ENCODE measurements at places on chromosomes 16 and 17. TPM values are rescaled to one million over a fixed set of nuclear protein-coding genes. Genes with fewer than 3 reads are reported as not detected.

The SLC38A8 gene
- not detected for total RNA-seq

DNA sequence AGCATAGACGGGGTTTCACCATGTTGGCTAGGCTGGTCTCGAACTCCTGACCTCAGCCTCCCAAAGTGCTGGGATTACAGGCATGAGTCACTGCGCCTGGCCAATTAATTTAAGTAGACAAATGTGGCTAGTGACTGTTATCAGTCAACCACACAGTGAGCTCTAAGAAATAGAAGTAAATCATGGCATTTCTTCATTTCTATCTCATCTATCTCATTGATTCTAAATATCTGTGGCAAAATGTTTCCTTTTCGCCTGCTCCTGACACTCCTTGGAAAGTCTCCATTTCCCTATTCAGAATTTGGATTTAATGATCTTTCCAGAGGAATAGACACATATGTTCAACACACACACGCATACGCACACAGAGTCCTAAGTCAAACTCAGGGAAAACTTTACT, 81.3 kb downstream of the HIC1 start:
- DNase-seq = no peak

GRCh38 chr17:77282524-77283515, 142.1 kb downstream of the SEC14L1 start:
- DNase-seq = no peak

The KRTAP9-8 gene
- total RNA-seq = not detected

The CCL14 gene
- 93.1 TPM for total RNA-seq

DNA sequence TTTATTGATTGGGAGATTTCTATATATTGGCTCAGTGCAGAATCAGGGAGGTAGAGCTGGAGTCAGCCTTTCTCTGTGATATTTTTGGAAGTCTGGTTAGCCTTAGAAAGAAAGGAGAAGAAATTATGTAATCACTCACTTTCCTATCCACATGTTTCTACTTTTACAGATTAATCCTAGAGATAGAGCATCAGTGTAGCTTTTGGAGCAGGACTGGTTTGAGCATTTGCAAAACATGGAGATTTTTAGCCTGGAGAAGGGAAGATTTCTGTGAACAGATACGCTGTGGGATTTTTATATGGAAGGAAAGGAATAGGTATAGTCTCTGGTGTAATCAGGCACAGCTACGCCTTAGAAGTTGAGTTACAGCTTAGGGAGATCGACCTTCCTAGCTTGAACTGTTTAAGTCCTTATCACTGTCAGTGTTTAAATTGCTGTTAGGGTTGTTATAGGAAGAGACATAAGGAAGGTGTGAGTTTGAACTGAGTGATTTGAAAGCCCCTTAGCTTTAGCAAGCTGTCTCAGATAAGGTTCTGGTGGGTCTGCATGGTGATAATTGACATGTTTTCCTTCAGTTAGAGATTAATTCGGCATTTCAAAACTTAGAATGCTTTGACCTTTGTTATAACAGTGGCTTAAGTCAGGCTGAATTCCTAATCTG, 20.5 kb downstream of the METTL9 start:
- no peak for DNase-seq

GRCh38 chr16:20410121-20410723, 888 bp downstream of the ACSM5 start:
- DNase-seq = no peak

DNA sequence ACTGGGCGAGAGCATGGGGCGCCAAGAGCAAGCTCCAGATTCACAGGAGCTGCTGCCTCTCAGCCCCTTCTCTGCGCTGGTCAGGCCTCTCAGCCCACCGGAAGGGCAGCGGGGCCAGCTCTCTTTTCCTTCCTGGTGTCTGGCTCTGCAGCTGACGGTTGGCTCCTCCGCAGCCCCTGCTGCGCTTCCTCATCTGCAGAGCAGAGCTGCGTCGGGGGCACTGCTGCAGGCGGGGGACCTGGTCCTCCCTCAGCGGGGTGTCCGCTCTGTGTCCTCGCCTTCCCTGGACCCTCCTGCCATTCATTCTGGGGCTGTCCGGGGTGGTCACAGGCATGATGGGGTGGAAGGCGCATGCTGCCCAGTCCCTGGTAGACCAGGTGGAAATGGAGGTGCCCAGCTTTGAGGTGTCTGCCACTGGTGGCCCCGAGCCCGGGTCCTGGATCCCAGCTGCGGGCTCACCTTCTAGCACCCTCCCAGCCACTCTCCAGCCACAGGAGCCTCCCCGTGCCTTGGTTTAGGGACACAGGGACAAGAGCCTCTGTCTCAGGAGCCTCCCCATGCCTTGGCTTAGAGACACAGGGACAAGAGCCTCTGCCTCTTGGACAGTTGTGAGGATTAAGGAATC, 84.8 kb downstream of the IRF8 start:
- no peak for DNase-seq

The SYNGR3 gene
- total RNA-seq = 8.3 TPM

- no peak for DNase-seq
Observed at GRCh38 chr17:42247734-42248133, 28.5 kb downstream of the STAT5B start.

DNA sequence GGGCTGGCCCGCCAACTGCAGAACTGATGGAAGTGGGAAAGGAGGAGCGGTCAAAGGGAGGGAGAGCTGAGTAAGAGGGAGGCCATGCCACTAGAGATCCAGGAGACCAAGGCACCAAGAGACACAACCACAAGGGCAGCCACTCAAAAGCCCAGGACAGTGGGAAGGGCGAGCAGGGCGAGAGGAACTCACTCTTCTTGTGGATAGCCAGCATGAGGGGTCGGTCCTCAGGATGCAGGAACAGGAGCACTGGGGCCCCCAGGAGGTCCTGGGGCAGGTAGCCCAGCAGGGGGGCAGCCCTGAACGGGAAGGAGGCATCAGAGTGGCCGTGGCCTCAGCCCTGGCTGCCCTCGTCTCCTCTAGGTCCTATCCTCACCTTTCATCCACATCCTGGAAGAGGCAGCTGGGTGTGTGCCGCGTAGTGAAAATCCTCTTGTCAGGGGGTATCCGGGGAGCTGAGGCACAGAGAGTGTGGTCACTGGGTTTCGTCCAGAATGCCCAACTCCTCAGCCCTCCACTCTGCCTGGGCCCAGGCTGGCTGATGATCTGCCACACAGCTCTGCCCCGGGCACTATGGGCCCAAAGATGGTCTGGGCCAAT, 4.3 kb downstream of the PER1 start:
- peak; percentile 87 for DNase-seq

GRCh38 chr16:11315510-11315909, 29.7 kb upstream of the RMI2 start:
- no peak for DNase-seq

The GPR179 gene
- not detected for total RNA-seq

DNA sequence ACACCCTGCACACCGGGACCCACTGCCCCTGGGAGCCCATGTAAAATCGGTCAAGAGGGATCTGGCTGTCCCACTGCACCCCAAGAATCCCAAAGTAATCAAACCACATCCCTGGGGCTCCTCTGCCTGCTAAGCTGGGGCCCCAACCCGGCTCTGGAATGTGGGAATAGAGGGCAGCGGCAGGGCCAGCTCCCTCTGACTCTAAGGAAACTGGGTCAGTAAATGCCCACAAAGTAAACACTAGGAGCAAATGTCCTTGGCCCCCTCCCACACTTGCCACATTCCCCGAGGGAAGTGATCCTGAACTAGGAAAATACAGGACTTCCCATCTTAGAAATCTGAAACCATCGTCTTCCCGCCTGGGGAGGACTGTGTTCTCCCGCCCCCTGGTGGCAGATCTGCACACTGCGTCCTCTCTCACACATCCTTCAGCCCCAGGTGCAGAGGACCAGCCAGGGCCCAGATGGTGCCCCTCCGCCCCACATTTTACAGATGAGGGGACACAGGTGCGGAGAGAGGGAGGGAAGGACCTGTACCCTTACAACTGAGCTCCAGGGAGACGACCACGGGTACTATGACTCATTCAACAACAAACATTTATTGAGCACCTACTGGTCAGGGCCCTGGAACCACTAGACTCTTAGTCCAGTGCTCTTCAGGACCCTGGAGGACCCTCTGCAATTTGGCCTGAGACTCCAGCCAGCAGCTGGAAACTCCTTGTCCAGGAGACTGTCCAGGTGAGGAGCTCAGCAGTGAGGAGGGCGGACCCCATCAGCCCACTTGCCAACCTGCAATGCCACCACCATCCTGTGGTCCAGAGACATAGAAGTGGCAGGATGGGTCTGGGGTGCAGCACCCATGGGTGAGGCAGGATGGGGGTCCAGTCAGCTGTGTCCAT, 10.1 kb downstream of the P3H4 start:
- DNase-seq = no peak

DNA sequence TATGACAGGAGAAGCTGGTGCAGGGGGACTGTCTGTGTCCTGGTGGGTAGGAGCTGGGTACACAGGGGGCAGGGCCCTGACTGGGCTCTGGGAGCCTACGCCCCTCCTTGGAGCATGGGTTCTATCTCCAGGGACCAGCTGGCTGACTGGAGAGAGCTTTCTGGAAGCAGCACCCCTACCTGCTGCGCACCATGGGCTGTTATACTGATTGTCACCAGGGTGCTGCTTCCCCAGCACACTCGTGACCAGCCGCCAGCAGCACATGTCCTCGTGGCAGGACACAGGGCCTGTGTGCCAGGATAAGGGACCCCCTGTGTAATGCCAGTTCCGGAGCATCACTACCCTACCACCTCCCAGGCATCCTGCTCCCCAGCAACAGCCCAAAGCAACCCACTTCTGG, 106.0 kb downstream of the AMFR start:
- DNase-seq = no peak

- DNase-seq = no peak
Observed at GRCh38 chr16:51290442-51291285, 139.6 kb upstream of the SALL1 start.

DNA sequence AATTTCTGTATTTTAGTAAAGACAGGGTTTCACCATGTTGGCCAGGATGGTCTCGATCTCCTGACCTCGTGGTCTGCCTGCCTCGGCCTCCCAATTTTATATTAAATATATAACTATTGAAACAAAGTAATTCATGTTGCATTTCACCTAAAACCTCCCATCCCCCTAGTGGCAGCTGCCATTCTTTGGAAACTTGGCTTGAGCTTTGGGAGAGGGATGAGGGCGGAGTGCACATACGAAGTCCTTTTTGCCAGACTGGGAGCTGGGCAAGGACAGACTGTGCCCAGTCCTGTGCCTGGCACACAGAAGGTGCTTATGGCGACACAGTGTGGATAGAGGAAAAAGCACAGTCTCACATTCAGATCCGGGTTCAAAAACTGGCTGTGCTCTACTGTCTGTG, 83.8 kb downstream of the NETO2 start:
- peak; percentile 34 for DNase-seq

The QRICH2 gene
- 10.8 TPM for total RNA-seq

The PRAC1 gene
- total RNA-seq = 9.6 TPM

- no peak for DNase-seq
Observed at GRCh38 chr17:37234106-37234505, 141.7 kb upstream of the C17orf78 start.

The SULT1A1 gene
- 11.5 TPM for total RNA-seq

The KIF2B gene
- not detected for total RNA-seq

DNA sequence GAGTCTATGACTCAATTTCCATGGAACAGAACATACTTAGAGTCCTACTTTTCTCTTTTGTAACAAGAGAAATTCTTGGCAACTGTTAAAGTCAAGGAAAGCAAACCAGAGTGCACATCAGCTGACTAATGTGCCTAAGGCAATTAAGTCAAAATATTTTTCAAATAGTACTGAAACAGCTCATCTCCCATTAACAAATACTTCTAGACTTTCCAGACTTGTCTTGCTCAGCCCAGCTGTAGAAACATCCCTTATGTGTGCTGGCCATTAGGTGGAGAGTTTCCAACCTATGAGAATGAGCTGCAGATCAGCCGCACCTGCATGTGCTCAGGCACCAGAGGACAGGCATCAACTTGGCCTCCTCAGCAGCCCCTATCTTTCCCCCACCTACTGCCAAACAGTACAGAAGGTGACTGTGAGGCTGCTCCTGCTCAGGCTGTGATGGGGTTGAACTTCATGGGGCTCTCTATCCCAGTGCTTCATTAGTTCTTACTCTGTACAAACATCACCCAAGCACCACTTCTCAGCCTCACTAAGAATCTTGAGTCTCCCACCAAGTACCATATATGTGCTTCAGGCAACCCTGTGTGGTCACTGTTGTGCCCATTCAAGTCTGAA, 32.2 kb downstream of the TEX2 start:
- no peak for DNase-seq

DNA sequence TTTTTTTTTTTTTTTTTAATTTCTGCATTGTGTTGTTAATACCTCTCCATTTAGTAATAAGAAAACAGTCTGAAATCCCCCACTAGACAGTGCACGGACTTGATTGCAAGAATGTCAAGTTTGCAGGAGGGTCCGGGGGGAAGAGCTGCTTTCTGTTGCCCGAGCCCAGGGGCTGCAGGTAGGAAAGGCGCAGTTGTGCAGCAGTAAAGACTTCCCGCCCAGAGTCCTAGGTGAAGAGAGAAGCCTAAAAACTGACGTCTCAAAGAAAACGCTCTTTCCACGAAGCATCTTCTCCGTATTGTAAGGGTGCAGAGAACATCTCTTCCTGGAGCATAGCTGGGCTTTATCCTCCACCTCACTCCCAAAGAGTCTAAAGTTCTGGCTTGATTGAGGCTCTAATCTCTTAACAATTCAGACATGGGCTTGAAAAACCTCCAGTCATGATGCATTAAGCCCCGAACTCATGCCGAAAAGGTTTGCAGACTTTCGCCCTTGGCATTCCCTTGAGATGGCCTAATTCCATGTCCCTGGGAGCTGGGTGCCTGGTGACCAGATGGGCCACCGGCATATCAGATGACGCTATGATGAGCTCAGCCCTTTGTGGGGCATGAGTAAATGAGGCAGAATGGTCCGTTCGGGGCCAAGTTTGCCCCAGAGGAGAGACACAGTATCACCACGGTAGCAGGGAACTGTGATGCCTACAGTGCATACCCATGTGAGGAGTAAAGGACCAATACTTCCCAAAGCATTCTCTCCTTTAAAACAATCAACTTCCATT, 436.2 kb upstream of the ZFHX3 start:
- DNase-seq = no peak

DNA sequence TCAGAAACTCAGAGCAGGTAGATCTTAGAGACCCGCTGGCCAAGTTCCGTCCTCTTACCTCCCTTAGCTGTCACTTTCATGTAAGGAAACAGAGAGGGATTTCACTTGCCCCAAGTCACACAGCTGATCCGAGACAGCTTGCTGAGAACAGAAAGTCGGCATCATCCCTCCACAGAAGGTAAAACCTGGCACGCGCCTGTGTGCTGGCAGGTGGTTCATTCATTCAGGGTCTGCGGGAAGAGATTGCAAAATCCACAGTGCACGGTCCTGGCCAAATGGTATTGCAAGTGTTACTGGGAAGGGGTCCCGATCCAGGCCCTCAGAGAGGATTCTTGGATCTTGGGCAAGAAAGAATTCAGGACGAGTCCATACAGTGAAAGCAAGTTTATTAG, 139.4 kb upstream of the RPH3AL start:
- no peak for DNase-seq

DNA sequence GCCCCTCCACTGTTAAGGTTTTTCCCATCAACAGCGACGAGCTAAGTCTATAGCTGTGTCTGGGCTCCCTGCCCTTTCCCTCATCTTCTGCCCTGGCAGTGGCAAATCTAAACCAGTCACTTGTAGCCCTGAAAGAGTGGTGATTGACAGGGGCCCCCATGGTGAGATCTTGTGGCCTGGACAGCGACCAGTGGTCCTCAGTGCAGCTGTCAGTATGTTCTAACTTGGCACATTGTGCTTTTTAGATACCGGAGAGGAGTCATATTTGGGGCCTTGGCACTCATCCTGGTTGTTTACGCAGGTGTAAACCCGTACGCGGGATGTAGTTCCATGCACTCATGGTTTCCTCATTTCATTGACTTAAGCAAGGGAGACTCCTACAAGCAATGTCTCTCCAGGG, 57.5 kb upstream of the ARHGAP44 start:
- DNase-seq = no peak

The ACSF3 gene
- 23.3 TPM for total RNA-seq
